ENCODE measurements at places on chromosomes 4 and X.

- DNase-seq = no peak
These were observed 230.2 kb downstream of the MID1 start for GRCh38 chrX:10390187-10390586.

DNA sequence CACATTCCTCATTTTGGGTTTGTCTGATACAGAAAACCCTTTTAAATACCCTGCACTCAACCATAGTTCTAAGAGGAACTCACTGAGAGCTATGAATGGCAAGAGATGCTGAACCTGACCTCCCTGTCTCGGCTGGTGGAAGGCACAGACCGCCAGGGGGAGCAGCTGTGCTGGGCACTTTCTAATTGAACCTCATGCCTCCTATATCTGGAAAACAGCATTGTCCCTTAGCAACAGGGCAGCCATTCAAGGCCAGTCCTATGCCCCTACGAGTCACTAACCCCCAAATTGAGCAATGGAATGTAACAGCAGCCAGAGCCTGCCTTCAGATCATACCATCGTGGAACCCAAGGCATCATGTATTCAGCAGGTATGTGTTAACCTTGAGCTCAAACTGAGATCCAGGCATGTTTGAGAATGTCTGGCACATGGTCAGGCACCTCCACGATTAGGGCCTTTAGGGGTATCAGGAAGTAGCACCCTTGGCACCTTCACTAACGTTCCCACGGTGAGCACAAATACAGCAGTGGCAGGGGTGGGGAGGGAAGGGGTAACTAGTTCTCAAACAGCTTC, 5.1 kb downstream of the USP27X start:
- no peak for DNase-seq

DNA sequence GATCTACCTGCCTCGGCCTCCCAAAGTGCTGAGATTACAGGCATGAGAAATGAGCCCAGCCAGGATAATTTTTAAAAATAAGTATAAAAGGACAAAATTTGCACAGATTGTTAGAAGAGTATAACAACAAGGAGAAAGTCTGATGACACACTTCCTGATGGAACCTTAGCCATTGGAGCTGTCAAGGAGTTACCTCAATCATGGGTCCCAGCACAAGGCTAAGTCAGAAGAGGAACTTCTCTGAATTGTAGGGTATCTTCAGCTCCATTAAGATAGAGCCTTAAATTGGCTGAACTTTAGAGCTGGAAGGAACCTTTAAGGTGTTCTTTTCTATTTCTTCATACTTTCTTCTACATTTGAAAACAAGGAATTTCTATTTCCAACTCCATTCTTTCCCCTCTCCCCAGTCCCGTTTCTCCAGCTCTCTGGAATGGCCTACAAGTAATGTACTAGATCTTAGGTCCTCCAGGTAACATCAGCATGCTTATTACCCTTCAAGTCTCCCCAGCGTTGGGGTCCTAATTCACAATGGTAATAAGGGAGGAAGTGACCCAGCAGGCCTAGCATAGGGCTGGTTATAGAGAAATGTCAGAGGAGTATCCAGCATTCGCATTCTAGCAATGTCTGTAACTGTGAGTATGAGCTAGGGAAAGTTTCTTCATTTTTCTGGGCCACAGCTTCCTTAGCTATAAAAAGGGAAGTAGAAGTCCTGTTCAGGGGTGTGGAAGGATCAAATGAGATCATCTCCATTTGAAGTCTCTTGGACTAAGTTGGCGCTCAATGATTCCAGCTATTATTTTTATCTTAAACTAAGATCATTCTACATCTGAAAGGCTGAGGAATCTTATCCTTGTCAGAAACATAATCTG, 18.5 kb upstream of the RBPJ start:
- no peak for DNase-seq

DNA sequence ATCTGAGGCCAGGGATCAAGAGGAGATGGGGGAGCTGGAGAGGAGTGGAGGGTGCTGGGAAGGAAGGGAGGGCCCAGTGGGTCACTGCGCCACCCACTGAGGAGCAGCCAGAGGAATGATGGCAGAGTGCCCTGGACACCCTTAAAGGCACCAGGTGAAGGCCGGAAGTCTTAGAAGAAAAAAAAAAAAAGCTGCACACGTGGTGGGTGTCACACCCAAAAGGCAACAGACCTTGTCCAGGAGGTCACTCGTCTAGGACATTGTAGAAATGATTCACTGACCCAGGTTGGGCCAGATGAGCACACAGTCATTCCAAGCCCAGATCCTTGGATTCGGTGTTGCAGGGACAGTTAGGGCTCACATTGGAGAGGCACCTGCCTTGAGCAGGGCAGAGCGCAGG, 93.5 kb upstream of the TRIM2 start:
- no peak for DNase-seq

DNA sequence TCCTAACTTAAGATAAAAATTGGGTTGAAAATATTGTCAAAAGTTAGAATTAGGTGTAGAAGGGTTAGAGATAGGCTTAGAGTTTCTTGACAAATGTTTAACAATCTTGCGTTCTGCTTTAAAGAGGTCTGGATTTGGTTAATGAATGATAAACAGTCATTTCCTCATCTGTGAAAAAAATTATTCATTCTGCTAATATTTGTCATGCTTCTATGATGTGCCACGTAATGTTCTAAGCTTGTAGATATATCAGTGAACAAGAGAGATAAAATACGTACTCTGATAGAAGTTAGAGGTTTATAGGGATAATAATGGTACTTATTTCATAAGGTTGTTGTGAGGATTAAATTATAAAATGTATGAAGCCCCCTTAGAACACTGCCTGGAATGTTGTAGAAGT, 443.0 kb upstream of the GALNT7 start:
- DNase-seq = no peak

DNA sequence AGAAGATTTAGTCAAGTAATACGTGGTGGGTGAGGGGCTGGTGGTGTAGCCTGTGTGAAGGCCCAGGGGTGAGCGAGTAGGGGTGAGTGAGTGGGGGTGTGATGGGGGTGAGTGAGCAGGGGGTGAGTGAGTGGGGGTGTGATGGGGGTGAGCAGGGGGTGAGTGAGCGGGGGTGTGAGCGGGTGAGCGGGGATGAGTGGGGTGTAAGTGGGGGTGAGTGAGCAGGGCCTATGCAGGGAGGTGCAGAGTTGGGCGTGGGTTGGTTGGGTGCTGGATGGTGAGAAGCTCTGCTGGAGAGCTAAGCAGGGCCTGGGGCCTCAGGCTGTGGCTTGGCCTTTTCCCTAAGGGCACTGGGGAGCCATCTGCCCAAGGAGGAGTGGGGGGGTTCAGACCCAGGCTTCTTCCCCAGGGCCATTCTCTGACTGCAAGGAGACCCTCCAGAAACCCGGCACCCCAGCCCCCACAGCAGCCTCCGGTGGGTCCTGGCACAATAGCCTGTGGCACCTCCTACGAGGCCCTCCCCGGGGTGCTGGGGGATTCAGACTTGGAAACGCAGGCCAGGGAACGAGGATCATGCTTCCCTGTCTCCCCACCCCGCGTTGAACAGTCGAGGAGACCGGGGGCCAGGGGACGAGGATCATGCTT, 30.4 kb downstream of the SH3TC1 start:
- DNase-seq = no peak

GRCh38 chrX:17597836-17598439, 139.4 kb upstream of the SCML1 start:
- no peak for DNase-seq

- DNase-seq = no peak
These were observed 246.3 kb upstream of the ANKRD50 start for GRCh38 chr4:124958847-124959246.

GRCh38 chr4:142452161-142452855, 393.8 kb downstream of the INPP4B start:
- DNase-seq = no peak

- no peak for DNase-seq
These were observed 70.2 kb downstream of the CXXC4 start for GRCh38 chr4:104424475-104424941.

DNA sequence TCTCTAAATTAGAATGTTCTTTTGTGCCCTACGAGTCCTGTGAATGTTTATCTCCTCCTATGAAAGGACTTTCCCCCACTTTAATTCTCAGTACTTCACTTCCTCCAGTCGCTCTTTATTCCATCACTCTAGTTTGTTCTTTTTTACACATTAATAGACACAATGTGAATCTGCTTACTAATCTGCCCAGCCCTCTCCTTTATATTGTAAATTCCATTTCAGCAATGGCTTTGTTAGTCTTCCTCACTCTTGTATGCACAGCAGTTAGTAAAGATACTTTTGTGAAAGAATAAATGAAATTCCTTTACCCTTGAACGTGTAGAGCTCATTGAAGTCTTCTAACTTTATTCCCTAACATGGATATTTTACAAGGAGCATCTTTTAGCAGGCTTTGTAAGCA, 255.3 kb downstream of the GALNTL6 start:
- no peak for DNase-seq

DNA sequence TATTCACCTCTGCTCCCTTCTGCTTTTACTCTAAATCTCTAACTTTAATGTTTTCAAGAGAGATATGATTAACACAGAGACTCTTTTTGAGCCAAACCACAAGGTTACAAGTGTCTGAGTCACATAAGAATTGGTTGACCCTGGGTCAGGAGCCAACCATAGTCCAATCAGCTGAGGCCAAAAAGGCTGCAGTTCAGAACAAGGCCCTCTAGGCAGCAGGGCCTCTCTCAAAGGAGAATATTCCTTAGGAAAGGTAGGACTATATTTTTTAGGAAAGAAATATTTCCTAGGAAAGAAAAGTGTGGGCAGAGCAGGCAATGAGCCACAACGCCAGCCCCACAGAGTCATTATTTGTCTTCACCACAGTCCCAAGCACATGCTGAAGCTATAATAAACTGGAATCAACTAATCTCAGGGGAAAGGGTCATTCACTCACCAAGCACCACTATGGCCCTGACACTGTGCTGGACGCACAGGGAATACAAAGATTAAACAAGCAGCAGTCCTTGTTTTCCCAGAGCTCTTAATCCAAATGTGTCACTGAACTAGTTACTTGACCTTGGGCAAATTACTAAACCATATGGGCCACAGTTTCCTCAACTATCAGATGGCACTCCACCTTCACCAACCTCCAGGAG, 2.2 kb downstream of the ATP8A1 start:
- DNase-seq = no peak

DNA sequence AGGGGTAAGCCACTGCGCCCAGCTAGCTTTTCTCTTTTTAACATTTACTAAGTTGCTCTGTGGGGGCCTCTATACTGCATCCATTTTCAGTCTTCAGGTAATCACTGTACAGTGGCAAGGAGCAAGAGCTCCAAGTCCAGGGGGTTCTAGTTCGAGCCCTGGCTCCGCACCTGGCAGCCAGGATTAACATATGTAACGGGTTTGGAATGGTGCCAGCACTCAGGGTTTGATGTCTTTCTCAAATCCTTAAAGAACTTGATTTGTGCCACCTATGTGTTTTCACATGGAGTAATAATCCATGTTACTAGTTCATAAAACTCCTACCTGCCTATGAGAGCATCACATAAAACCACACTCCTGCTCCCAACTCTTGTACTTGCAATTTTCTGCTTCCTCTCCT, 4.5 kb downstream of the GRPEL1 start:
- no peak for DNase-seq

GRCh38 chrX:132837126-132837525, 121.3 kb downstream of the HS6ST2 start:
- no peak for DNase-seq

GRCh38 chr4:140904904-140905303, 148.7 kb upstream of the TBC1D9 start:
- no peak for DNase-seq

- no peak for DNase-seq
These were observed 410.5 kb downstream of the PPP3CA start for GRCh38 chr4:100936661-100937375.

GRCh38 chrX:44085209-44085608, 112.0 kb upstream of the NDP start:
- no peak for DNase-seq

- no peak for DNase-seq
These were observed 56.5 kb downstream of the SNX25 start for GRCh38 chr4:185265942-185266341.

GRCh38 chr4:147777456-147778091, 45.7 kb downstream of the ARHGAP10 start:
- DNase-seq = no peak

DNA sequence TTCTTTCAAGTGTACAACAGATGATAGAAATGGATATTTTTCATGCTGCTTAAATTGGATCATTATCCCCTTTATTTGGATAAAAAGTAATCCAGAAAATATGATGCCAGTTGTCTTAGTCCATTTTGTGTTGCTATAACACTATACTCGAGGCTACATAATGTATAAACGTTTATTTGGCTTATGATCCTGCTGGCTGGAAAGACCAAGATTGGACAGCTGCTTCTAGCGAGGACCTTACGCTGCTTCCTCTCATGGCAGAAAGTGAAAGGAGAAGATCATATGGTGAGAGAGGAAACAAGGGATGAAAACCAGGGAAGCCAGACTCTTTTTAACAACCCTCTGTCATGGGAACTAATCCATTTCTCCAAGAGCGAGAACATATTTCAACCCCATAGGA, 102.7 kb downstream of the TRAM1L1 start:
- DNase-seq = no peak

GRCh38 chr4:17578482-17578891, 1.5 kb downstream of the LAP3 start:
- no peak for DNase-seq

GRCh38 chr4:38281371-38282071, 321.3 kb downstream of the PTTG2 start:
- no peak for DNase-seq

DNA sequence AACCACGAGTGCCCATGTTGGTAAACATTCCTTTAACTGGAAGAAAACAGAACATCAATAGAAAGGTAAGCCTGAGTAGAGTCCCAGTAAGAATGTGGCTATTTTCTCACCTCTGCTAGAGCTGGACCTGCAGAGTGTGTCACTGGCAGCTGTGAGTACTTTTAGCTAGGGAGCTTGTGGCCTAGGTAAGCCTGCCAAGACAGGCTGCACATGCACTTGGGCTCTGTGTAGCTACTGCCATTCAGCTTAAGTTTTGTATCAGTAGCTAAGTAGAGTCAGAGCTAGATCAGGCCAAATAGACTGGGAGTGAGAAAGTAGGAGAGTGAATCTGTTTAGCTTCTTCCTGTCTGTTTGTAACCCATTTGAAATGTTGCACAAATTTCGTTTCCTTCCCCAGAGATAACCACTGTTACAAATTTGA, 35.3 kb downstream of the RBPJ start:
- DNase-seq = no peak

All from stimulated activated CD4-positive, alpha-beta T cell treated with anti-CD3 and anti-CD28 coated beads, Interleukin-1b, Interleukin-23, amount 100 ng/mL, for 1 hour (primary cell).